ENCODE measurements at places on chromosomes 11 and 22. TPM values are rescaled to one million over a fixed set of nuclear protein-coding genes. Genes with fewer than 3 reads are reported as not detected.

CCDC87 gene
- total RNA-seq: 0.28 TPM

PAX6 gene
- not detected for total RNA-seq

DGAT2 gene
- total RNA-seq: 0.55 TPM

RAB39A gene
- not detected for total RNA-seq

SPDYC gene
- total RNA-seq: not detected

FXYD2 gene
- 1.8 TPM for total RNA-seq

SYT12 gene
- total RNA-seq: not detected

SLC22A12 gene
- not detected for total RNA-seq

TRIM66 gene
- 8.6 TPM for total RNA-seq

INPP5J gene
- total RNA-seq: 0.49 TPM

C22orf31 gene
- total RNA-seq: not detected

OR51B5 gene
- total RNA-seq: not detected

HSPB2 gene
- not detected for total RNA-seq

PEX16 gene
- total RNA-seq: 27.4 TPM

SLC6A5 gene
- not detected for total RNA-seq

TMEM121B gene
- total RNA-seq: 0.37 TPM

SOX10 gene
- total RNA-seq: not detected

OVCH2 gene
- not detected for total RNA-seq

CRACR2B gene
- total RNA-seq: 9.7 TPM

LMNTD2 gene
- 1.8 TPM for total RNA-seq

SCARF2 gene
- total RNA-seq: 20.1 TPM

ARHGAP20 gene
- total RNA-seq: 1.4 TPM

SCN4B gene
- total RNA-seq: 0.13 TPM

AMBRA1 gene
- 32.4 TPM for total RNA-seq

GNB1L gene
- total RNA-seq: 5.9 TPM

CTSW gene
- total RNA-seq: not detected

OR5M10 gene
- not detected for total RNA-seq

GRIK4 gene
- total RNA-seq: 0.74 TPM

OR8H2 gene
- not detected for total RNA-seq

EXPH5 gene
- 0.09 TPM for total RNA-seq

KCNJ5 gene
- 0.14 TPM for total RNA-seq

ART1 gene
- not detected for total RNA-seq

C11orf97 gene
- not detected for total RNA-seq

F2 gene
- not detected for total RNA-seq

OR10A5 gene
- total RNA-seq: not detected

GRIA4 gene
- not detected for total RNA-seq

NPTXR gene
- 0.95 TPM for total RNA-seq

Data from endothelial cell of umbilical vein (primary cell).